CD4-positive, alpha-beta T cell treated with Interleukin-4 for 1 hour (primary cell): ENCODE measurements at places on chromosomes 4 and X.
A peak's percentile ranks its signal among the peaks of the same experiment; 100 is the strongest.

DNA sequence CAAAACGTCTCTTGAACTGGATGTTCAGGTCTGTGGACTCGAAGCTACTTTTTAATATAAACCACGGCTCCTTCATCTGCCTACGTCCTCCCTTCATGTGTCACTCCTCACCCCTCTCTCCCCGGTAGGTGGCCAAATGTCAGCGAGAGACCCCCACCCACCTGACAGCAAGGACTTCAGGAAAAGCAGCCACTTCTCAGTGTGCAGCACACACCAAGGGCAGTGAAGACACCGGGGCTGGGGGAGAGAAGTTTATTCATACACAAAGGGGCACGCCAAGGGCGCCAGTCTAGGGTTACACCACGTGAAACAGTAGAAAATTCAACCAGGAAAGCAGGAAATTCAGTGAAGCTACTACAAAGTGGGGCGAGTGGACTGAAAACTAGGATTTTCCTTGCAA, 181.2 kb downstream of the AFAP1 start:
- DNase-seq, result no peak

DNA sequence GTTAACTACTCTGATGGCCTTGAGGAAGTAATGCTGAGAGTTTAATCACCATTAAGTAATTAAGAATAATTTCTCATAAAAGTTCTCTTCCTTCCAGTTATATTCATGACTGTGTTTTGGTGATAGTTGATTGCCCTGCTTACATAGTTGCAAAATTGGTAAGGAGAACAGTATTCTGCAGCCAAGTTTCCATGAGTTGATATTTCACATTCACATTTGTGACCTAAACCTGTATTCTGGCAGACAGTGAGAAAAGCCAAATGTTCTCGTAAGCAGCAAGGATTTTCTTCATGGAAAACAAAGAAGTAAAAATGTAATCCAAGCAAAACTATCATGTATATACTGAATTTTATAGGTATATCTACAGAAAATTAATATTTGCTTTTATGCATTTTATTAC, 187.8 kb upstream of the NUDT6 start:
- DNase-seq, result no peak

DNA sequence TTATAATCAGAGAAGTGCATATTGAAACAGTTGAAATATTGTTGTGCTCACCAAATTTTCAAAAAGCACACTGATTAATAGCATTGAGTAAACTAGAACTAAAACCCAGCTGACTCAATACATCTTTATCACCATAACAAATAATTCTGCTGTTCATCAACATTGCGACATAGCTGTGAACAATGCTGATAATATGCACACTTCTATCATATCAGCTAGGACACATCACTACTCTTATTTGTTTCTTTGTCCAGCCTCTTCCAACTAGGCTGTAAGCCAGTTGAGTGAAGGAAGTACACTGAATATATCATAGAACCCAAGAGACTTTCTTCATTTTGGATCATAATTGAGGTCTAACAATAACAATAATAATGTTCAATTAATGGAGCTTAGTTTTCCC, 349.7 kb downstream of the IQCM start:
- no peak for DNase-seq

DNA sequence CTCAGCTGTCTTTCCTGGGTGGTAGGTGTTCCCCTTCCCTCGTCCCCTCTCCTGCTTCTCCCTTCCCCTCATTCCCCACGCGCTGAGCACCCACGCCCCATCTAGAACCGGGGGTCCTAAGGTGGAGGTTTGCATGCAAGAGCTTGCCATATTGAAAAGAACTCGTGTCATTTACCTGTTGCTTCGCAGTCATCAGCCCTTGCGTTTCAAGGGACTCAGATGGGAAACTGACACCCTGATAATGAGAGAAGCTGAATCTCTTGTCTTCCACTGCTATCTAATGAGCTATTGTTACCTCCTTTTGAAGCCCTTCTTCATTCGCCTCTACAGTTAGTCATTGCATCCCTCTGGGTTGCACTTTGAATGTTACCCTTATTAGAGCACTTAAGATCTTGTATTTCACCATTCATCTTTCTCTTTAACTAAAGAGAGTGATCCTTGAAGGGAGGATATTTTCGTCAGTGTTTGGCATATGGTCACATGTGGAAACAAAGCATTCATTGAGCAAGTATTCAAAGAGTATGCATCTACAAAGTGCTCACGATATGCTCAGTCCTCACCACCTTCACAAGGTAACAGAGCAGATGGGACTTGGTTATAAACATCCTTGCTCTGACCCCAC, 25.7 kb downstream of the ARL9 start:
- no peak for DNase-seq

GRCh38 chr4:29002151-29002550, 1718.0 kb upstream of the PCDH7 start:
- no peak for DNase-seq

DNA sequence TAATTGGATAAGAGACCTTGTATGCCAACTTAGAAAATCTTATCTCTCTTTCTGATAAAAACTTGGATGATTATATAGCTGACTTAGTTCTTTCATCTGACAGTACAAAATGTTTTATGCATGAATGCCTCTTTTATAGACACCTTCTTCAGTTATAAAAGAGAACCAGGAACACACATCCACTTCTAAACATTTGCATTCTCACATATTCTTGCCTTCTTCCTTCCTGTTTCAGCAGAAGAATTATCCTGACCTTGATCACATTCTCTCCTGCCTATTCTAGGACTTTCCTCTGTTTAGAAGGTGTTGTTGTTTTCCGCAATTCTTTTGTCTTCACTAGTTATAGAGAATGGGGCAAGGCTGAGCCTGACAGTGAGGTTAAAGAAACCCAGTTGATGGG, 80.9 kb downstream of the LARP7 start:
- no peak for DNase-seq

DNA sequence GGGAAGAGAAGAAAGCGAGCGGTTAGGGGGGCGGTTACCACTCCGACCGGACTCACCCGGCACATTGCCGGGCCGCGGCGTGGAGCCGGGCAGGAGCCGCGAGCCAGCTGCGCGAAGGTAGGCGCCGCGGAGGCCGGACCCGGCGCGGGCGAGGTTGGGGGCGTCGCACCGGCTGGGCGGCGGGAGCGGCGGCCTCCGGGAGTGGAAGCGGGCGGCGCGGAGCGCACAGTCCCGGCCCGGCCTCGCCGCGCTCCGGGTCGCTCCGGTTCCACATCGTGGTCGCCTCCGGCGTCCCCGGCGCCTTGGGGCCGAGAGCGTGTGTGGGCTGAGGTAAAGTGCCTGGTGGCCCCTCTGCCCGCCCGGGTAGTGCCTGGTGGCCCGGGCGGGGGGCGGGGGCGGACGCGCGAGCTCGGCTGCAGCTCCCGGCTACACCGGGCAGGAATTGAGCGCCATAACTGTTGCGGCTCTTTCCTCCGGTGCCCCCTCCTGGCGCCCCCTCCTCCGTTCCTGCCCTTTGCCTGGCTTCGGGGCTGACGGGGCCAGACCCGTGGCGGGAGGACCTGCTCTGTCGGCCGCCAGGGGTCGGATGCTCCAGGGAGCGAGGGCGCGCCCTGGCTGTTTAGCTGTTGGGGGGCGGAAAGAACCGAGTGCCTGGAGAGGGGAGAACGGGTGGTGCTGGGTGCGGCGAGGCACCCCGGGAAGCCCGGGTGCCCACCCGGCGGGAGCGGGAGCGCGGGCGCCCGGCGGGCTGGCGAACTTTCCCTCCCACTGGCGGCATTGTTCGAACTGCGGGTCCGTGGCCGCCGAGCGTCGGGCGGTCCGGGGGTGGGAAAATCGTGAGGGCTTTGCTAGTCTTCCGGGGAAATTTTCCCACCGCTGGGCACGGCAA, 626 bp downstream of the JADE3 start:
- DNase-seq, result peak; percentile 33

DNA sequence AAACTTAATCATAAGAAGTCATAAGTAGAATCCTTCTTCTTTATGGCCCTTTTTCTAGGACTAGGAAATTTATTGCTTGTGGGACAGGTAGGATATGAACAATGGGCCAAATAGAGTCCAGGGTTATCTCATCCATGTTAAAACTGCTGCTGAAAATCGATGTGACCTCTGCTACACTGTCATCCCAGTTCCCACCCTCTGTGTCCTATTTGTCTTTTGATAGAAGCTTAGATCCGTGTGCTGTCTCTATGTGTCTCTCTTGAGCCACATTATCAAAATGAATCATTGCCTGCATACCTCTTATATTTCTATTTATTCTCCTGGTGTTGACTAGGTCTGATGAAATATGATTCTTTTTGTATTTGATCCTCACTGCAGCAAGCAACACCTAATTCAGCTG, 661.4 kb downstream of the DACH2 start:
- no peak for DNase-seq
